ENCODE measurements at places on chromosomes 6 and 20.

- no peak for DNase-seq
Measured at GRCh38 chr6:15819841-15820240, 157.0 kb upstream of the DTNBP1 start.

DNA sequence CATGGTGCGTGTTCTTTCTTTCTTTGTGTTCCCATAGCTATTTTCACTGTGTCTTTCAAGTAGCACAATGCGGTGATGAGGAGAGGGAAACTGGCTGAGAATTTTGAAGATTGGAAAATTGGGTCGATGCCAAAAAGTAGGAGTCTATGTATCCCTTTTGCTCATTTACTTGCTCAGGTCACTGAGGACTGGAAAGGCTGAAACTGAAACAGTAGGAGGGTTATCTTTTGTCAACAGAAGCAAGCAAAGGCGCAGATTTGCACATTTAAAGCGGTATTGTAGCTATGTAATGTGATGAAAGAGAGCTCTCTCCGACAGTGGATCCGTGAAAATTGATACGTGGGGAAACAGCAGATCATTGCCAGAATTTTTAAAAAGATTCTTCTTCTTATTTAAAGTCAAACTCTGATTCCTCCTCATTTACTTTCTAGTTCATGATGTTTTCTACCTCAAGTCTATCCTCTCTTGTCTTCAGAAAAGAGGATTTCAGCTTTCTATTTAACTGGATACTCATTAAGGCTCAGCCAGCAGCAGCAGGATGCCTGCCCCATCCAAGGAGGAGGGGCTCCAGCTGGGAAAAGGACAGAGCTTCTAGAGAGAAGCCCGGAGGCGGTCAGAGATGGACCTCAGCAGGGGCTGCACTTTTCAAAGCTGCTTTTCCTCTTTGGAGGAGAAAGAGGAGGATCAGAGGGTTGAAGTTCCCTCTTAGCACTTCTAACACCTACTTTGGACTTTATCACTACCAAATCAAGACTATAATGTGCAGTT, 15.9 kb upstream of the FYN start:
- DNase-seq = no peak

GRCh38 chr6:111591370-111591900, 14.2 kb downstream of the TRAF3IP2 start:
- peak; percentile 94 for DNase-seq

DNA sequence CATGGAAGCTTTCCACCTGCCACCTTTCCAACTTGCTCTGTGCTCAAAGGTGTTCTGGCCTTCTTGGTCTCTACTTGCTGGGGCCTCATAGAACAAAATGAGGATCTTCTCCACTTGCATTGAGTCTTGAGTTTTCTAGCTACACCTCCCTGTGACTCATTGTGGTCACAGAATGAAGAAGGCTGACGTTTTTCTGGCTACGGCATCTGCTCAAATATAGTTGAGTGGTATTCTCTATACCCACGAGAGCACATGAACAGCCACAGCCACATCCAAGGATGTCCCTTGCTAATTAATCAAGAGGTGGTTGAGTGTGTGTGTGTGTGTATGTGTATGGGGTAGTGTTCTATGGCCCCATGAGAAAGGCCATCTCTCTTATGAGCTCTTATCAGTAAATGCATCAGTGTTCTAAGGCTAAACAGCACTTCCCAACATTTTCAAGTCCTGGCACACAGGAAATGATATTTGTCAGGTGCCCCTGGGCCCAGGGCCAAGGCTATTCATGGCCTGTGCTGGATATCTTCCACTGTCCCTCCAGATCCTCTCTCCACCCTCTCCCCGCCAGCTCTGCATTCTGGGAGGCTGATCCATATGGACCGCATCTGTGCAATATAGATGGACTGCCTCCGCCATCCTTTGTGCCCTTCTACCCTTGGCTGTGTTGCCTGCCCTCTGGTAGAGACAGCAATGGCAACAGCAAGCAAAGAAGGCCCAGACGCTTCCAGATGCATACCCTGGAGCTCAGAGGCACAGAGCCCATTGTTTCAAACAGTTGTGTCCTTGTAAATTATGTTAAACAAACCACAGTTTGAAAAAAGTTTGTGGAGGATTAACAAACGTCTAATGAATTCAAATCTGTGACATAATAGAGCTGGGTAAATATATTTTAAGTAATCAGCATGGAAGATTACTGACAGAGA, 150.2 kb downstream of the LRFN2 start:
- no peak for DNase-seq

- DNase-seq = no peak
Measured at GRCh38 chr20:23003077-23003635, 32.0 kb upstream of the SSTR4 start.

GRCh38 chr6:150898399-150899170, 33.1 kb downstream of the MTHFD1L start:
- no peak for DNase-seq

DNA sequence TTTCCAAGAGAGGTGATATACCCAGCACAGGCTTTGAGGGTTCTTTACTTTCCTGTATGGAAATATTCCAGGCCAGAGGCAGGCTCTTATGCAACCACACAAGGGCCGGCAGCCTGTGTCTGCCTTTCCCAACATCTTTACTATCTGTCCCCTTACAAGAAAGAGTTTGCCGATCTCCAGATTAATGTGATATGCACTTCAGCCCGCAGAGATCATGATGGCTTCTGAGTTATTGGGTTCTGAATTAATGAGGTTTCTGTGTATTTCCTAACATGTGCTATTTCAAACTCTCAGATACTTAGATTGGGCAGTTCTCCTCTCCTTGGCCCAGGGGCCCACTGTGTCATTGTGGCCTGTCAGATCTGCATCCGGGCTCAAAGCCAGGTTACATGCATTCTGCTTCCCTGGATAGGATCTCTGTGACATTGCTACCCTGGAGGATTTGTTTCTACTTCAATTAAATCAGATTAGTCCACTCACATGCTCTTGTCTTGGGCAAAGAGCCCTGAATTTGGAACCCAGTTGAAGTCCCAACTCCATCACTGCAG, 56.6 kb downstream of the TGM2 start:
- no peak for DNase-seq
